ENCODE measurements at places on chromosomes 11 and 22.

DNA sequence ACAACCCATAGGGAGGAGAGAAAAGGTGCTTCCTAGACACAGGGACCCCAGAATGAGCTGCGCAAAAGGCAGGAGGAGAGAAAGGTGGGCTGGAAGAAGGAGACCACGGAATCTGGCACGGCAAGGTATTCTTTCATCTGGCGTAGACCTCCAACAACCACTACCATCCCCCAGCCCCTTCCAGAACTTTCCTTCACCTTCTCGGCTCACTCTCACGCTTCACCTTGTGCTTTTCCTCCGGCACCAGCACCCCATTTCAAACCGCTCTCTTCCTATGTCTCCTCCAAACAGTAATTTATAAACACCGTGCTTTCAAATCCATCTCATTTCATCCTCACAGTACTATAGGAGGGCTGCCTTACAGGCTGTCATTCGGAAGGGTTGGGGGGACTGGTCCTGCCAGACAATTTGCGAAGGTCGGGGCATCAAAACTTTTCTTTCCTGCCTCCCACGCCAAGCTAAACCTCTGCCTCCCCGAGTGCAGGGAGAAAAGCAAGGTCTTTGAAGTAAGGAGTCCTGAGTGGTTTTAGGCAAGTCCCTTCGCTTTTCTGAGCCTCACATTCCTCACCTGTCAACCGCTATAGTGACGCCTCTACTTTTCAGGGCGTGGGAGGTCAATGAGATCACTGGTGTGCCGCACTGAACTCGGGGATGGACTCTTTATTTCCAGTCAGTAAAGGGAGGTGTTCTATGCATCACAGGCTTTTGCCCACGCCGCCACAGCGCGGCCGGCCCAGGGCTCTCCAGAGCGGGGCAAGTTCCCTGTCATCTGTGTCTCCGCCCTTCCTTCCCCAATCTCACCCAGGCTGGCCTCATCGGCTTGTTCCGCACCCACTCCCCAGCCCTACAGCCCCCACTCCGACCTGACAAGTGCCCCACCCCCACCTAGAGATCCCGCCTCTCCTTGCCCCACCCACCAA is 800 bp downstream of the KCTD21 start:
- no peak for DNase-seq

- no peak for DNase-seq
Observed at GRCh38 chr11:120181376-120181975, 29.4 kb upstream of the OAF start.

DNA sequence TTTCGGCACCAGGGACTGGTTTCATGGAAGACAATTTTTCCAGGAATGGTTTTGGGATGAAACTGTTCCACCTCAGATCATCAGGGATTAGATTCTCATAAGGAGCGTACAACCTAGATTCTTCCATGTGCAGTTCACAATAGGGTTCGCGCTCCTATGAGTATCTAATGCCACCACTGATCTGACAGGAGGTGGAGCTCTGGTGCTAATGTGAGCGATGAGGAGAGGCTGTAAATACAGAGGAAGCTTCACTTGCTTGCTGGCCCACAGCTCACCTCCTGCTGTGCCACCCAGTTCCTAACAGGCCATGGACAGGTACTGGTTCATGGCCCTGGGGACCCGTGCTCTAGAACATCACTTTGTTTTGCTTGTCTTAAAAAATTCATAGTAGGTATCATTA is 41.8 kb upstream of the AMPD3 start:
- DNase-seq, result no peak

- DNase-seq, result no peak
Observed at GRCh38 chr11:97794876-97795275, 1225.9 kb upstream of the CNTN5 start.

- no peak for DNase-seq
Observed at GRCh38 chr11:91178366-91178765, 955.5 kb upstream of the CHORDC1 start.

Data from NCI-H1048 (cell line).